NCI-H2107 (cell line): ENCODE measurements at places on chromosomes 3 and 15.

- DNase-seq = no peak
These were observed 7.2 kb downstream of the APBA2 start for GRCh38 chr15:28892789-28893610.

DNA sequence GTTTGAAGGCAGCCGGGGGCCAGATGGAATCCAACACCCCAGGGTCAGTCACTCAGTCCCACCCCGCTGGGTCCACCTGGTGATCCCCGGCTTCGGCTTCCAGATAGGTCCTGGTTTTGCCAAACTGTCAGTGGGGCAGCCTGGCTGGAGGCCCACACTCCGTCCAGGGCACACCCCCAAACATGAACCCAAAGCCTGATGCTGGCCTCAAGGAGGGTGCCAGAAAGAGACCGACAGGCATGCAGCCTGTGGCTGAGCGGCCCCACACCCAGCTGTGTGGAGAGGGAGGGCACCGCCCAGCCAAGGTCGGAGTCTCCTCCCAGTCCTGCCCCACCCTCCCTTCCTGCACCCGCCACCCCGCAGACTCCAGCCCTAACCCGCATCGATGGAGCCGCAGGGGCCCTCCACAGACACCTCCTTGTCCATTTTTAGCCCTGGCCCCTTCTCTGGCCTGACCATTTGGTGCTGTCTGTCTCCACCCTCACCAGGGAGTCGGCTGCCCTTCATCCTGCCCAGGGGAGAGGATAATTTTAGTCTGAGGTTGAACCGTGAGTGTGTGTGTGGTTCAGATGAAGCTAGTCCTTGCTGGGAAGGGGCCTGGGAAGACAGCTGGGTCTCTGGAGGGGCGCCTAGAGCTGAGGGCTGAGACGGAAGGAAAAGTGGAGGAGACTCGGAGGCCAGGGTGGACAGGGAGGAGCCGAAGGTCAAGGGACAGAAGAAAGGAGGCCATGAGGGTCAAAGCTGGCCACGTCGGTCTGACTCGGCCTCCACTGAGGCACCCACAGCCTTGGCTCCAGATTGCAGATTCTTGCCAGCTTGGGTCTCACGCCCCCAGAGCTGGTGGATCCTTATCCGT, 23.1 kb downstream of the TNK2 start:
- no peak for DNase-seq

GRCh38 chr15:68383161-68384074, 48.5 kb downstream of the ITGA11 start:
- no peak for DNase-seq

- no peak for DNase-seq
These were observed 66.6 kb downstream of the TM4SF4 start for GRCh38 chr3:149541091-149541491.

DNA sequence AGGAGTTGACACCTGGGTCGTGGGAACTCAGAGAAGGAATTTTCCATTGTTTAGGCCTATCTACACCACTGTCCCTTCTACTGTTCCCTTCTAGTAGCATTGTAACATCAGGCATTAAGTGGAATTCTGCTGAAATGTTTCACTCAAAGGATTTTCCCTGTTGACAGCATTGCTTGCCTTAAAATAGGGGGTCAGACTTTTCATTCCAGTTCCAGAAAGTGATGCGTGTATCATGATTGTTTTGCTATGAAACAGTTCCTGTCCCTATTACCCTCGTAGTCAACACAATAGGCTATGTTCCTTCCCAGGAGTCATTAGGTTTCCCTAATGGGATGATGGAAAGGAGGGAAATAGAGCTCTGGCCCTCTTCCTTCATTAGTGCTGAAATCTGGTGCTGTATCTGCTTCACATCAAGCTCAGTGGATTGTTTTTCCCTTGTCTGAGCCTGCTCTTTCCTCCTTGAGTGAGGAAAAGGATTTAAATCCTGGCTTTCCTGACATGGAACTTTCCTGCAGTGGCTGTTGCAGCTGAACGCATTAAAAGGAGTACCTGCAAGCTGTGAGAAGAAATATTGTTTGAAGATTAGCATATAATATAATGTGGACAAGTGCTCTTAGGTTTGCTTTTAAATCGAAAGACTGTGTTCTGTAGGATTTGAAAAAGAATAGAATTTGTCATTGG, 195.9 kb downstream of the KLHL25 start:
- DNase-seq = no peak

- no peak for DNase-seq
These were observed 134.8 kb upstream of the MEF2A start for GRCh38 chr15:99430881-99431401.

GRCh38 chr3:149435996-149436885, 38.3 kb upstream of the TM4SF4 start:
- no peak for DNase-seq

- no peak for DNase-seq
These were observed 58.2 kb downstream of the PCSK6 start for GRCh38 chr15:101431301-101431700.

DNA sequence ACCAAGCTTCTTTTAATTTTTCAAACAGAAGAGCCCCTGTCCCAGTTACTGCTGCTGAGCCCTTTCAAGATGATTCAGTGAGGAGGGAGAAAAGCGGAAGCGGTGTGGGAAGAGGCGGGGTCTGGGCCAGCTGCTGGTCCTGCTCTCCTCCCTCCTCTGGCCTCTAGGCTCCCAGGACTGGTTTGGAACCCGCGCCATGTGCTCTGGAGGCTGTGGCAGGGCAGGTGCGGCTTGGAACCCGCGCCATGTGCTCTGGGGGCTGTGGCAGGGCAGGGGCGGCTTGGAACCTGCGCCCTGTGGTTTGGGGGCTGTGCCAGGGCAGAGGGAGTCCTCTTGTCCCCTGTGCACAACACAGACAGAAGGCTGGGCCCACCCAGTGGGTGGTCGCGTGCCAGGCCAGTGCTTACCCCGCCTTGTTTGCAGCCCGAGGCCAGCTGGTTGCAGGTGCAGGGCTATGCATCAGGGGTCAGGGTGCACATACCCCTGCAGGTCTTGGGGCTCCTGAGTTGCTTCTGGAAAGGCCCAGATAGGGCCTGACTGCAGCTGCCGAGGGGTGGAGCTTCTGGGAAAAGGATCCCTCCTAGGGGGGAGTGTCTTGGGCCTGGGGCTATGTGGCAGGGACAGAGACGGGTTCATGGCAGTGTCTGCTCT, 12.2 kb downstream of the ALG1L2 start:
- DNase-seq = no peak

DNA sequence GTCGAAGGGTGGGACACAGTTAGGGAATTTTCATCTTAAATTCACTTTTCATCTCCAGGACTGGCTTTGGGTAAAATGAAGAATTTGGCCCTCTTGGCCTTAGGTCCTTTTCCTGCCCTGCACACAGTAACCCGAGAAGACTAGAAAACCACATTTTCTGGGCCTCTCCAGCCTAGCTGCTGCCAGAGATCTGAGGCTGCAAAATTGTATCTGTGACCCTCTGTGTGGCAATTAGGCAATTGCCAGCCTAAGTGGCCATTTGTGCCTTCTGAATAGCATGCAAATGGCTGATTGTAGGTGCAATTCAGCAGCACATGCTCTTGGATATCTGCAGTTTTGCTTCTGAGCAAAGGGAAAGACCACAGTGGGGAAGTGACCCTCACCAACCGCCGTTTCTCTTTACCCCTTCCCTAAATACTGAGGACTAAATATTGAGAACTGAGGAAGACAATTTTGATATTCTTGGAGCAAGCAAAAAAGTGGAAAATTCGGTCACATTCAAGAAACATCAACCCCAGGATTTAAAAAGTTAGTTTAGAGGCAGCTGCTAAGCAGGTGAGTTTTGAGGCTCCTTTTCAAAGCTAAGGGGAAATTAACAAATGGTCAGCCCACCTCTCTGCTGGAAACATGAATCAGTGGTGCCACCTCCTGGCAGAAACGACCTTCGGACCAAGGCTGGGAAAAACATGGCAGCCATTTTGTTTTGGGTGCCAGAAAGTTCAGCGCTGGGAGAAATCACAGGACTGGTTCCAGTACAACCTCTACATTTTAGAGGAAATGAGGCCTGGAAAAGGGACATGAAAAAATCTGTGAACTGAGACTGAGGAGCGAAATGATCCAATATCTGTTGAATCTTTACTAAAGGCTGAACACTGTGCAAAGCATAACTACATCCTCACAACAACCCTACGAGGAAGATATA, 56.6 kb upstream of the PRTG start:
- peak; percentile 17 for DNase-seq
